ENCODE measurements at places on chromosomes 3 and 15.

- peak; percentile 9 for DNase-seq
Observed at GRCh38 chr3:144556392-144556791, 584.8 kb downstream of the DIPK2A start.

DNA sequence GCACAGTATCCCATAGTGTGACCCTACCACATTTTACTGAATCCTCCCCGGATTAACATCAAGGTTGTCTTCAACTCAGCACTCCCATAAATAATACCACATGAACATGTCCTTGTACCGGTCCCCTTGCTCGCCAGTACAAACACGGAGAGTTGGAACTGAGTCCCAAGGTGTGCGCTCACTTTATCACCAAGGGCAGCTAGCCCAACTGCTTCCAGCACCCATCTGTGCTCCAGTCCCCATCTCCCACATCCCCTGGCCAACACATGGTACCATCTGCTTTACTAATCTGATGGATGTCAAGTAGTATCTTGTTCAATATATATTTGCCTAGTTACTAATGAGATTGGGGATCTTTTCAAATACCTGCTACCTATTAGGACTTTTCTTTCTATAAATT, 64.7 kb downstream of the ISG20 start:
- no peak for DNase-seq

DNA sequence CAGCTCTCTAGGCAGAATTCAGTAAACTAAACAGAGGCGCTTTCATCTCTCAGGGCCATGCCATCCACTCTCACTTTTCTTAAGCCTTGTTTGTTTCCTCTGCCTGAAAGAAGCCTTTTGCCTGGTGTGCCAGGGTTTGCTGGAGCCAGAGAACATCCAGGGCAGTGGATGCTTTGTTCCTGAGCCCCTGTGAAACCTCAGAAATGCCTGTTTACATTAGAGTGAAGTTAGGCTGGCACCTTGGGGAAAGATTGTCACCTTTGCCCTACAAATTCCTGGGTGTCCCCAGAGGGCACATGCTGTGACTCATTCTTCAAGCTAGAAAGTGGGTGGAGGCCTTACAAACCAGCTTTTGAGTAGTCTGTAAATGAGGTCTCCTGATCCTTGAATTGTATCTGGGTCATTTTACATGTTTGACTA, 10.7 kb upstream of the TRAK1 start:
- DNase-seq, result peak; percentile 81

DNA sequence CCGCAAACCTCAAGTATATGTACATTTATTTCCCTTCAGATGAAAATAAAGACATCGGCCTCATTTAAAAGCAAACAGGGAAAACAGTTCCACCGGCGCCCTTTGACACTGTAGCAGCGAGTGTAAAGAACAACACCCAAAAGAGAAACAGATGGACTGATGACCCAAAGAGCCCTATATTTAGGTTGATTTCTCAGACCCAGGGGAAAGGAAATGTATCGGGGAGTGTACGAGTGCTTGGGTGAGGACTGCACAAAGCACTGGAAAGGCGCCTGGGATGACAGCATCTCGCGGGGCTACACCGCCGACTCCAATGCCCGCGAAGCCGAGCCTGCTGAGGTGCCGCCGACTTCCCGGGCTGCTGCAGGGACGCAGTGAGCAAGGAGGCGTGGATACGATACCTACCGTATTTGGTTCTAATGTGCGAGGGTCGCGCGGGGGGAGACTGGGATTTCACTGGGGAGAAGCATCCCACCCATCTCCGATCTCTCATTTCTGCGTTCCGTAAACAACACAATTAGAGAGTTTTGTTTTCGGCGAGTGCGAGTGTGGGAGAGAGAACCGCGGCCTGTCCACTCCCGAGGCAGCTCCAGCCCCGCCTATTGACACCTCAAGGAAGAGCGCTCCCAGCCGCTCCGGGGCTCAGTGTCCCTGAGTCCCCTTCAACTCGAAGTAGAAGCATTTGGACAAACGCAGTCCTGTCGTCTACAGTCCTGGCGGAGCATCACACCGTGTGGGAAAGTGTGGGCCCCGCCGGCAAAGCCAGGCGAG, 2.0 kb downstream of the MECOM start:
- no peak for DNase-seq

DNA sequence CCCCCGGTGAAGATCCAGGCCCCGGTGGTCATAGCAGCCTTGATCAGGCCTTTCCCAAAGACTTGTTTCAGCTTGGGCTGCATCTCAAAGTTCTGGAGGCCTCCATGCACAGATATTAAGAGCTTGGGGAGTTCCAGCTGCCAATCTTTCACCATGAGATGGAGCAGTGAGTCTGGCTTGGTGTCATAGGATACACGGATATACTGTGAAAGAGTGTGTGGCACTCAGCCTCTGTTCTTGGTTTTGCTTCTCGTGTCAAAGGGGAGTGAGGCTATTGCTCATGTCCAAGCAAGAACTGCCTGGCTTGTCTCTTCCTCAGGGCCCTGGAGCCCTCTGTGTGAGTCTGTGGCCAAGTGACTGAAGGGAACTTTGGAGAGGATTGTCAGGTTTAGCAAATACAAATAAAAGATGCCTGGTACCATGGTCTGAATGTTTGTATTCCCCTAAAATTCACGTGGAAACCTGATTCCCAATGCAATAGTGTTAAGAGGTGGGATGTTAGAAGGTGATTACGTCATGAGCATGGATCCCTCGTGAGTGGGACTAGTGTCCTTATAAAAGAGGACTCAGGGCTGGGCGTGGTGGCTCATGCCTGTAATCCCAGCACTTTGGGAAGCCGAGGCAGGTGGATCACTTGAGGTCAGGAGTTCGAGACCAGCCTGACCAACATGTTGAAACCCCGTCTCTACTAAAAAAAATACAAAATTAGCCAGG, 33.5 kb downstream of the TRPM1 start:
- no peak for DNase-seq

DNA sequence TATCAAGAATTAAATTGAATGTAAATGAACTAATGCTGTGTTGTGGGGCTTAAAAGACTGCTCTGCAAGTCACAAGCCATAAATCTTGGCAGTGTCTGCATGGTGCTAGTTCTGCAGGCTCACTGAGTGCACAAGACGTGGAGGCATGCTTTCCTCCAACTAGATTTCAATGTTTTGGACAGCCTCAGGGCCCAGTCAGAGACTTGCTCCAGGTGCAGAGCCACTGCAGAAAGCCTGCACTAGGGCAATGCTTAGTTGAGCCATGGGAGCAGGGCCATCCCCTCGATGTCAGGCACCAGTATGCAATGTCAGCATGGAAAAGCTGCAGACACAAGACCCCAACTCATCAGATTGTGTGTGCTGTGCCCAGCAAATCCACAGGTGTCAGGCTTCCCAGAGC, 234.5 kb upstream of the CDIN1 start:
- DNase-seq, result no peak

Data from fibroblast of skin of scalp (primary cell).